ENCODE measurements at places on chromosomes 11 and 22. TPM values are rescaled to one million over a fixed set of nuclear protein-coding genes. Genes with fewer than 3 reads are reported as not detected.

The GPHA2 gene
- total RNA-seq, result not detected

- H3K4me1 ChIP-seq, result peaks cover 5% of the 10 kb centered on the region
- H3K27me3 ChIP-seq, result no peaks in the 10 kb centered on the region
- H3K4me3 ChIP-seq, result no peak overlapping the region
- no peak overlapping the region for H3K27ac ChIP-seq
- no peaks in the 10 kb centered on the region for H3K36me3 ChIP-seq
- no peak for DNase-seq
Observed at GRCh38 chr11:125085301-125086081, 22.4 kb downstream of the SLC37A2 start.

- H3K27me3 ChIP-seq, result no peaks in the 10 kb centered on the region
- H3K36me3 ChIP-seq, result no peaks in the 10 kb centered on the region
- DNase-seq, result no peak
- no peak overlapping the region for H3K27ac ChIP-seq
- no peak overlapping the region for H3K4me3 ChIP-seq
Observed at GRCh38 chr22:29944339-29944738, 61.4 kb downstream of the MTMR3 start.

The C11orf42 gene
- total RNA-seq, result not detected

DNA sequence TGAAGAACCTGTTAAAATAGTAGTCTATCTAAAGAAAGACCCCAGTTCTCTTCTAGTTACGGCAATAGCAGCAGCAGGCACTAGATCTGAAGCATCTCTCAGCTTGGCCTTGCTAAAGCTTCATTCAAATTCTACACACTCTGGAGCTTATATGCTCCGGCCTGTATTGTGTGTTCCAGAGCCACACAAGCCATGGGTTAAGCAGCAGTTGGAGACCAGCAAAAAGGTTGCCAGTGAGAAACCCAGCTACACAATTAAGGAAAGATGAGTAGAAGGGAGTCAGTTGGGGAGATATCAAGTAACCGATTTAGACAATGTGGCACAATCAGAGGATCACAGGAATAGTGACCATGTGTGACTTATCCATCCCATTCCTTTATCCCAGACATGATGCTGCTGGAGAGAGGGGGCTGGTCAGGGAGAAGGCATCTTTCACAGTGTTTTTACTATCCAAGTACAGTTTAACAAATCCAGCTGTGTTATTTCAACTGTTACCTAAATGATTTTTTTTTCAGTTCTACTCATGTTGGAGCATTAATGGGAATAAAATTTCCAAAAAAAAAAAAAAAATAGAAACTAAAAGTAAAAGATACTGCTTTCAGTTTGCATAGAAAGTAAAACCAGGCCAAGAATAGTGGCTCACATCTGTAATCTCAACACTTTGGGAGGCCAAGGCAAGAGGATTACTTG lies 41.0 kb downstream of the PAX6 start:
- H3K36me3 ChIP-seq, result no peaks in the 10 kb centered on the region
- DNase-seq, result no peak
- H3K27ac ChIP-seq, result no peak overlapping the region
- no peaks in the 10 kb centered on the region for H3K4me1 ChIP-seq

- no peak overlapping the region for H3K27ac ChIP-seq
- H3K4me3 ChIP-seq, result no peak overlapping the region
- no peak for DNase-seq
- H3K36me3 ChIP-seq, result no peaks in the 10 kb centered on the region
Observed at GRCh38 chr11:35747668-35748067, 85.1 kb downstream of the TRIM44 start.

DNA sequence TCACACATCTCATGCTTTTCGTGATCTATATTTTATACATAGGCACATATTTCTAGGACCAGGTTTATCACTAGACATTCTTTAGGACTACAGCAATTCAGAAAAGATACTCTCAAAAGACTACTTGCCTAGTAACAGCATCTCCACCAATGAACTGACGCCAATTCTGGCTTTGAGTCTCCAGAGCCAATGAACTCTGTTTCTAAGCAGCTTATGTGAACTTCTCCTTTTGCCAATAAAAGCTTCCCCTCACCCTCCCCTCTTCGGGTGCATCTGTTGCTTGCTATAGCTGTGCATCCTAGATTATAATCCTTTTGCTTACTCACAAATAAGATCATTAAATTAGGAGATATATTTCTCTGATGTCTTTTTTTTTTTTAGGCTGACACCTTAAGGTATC lies 11.4 kb upstream of the ANKK1 start:
- H3K4me3 ChIP-seq, result no peak overlapping the region
- no peaks in the 10 kb centered on the region for H3K4me1 ChIP-seq
- no peaks in the 10 kb centered on the region for H3K36me3 ChIP-seq
- no peak overlapping the region for H3K27ac ChIP-seq
- DNase-seq, result no peak

- H3K4me1 ChIP-seq, result peaks cover 37% of the 10 kb centered on the region
- no peaks in the 10 kb centered on the region for H3K36me3 ChIP-seq
- no peaks in the 10 kb centered on the region for H3K27me3 ChIP-seq
- peak overlapping the region; percentile 85 for H3K27ac ChIP-seq
- no peak for DNase-seq
- H3K4me3 ChIP-seq, result peak overlapping the region; percentile 67
Observed at GRCh38 chr11:35944503-35945136, 758 bp downstream of the LDLRAD3 start.

Measured in tibial nerve (tissue), 4 donors.